NCI-H1105 (cell line): ENCODE measurements at places on chromosomes 7 and 10.

DNA sequence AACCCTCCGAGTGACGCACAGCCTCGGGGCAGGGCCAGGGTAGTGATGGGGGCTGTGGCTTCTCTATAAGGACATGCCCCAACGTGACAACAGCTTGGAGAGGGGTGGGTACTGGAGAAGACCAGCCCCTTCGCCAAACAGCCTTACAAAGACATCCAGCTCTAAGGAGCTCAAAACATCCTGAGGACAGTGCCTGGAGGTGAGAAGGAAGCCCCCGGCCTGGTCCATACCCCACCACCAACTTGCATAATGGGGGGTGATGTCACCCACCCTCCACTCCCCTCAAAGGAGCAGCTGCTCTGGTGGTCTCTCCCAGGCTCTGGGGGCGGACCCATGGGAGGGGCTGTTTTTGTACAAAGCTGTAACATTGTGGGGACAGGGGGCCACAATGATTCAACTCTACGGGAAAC is 15.1 kb downstream of the PRSS2 start:
- no peak for DNase-seq

DNA sequence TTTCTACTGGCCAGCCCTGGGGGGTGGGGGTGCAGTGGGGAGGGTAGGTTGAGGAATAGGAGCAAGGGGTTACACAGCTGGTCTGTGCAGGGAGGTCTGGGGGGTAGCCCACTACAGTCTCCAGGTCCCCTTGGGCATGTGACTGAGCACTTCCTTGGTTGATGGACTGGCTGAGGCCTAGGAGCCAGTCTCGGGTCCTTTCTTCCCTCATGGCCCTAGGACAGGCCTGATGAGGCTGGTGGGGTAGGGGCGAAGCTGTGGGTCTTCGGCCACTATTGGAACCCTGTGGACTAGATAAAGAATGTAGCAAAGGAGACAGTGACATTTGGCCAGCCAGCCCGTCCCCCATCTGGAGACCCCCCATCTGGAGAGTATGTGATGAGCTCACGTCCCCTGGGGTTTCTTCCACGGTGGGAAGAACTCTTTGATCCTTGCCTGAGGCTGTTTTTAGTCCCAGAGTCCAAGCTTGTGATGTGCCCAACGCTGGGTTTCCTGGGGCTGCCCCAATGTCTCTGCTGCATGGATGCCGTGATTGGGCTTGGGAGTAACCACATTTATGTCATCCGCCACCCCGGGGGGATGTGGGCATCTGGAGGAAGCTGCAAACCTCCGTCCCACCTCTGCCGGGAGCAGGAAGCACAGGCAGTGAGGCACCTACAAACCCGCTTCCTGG is 20.7 kb downstream of the FAM241B start:
- no peak for DNase-seq

DNA sequence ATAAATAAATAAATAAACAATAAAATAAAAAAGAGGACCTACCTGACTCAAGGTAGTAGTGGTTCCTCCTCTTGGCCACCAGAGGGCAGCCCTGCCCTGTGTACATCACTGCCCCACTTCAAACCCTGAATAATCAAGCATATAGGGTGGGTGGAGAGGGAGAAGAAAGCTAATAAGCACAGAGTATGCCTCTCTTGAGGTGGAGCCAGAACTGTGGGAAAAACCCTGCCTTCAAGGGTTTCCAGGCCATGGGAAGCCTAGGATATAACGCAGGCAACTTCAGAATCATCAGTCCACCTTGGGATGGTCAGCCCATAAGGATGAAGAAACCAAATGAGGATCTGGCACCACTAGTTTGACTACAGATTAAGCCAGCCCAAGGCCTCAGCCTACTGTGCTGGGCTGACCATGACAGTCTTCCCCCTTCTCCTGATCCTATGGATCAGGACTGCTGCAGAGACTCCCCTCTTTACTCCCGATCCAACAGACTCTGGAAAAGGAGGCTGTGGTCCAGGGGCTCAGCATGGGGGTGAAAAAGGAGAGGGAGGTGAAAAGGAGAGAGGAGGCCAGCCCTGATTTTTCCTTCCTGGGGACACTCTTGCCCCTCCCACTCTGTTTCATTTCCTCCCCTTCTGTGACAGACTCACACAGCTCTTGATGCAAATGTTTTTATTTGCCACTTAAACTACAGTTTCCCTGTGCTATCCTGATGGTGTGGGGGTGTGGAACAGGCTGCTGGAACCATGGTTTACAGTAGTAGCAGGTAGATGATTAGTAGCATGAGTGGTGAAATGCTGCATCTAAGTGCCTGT is 10.1 kb downstream of the AVPI1 start:
- DNase-seq: peak; percentile 9

GRCh38 chr10:65518379-65518778 is 1407.5 kb upstream of the LRRTM3 start:
- no peak for DNase-seq

DNA sequence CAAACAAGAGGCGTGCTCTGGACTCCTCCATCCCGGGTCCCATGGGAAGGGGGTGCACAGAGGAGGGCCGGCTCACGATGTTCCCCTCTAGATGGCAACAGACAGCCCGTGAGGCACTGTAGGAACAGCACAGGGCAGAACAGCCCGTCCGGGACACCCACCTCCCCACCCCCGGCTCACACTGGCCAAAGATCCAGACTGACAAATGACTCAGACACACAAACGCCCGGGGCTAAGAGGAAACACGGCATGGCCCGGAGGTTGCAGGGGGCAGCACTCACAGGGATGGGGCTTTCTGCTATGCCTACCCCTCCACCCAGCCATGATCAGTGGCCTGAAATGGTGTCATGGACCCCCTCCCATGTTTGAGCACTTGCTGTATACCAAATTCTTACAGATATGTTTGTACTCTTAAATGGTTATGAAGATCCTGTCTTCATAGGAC is 4.9 kb upstream of the ELN start:
- no peak for DNase-seq

DNA sequence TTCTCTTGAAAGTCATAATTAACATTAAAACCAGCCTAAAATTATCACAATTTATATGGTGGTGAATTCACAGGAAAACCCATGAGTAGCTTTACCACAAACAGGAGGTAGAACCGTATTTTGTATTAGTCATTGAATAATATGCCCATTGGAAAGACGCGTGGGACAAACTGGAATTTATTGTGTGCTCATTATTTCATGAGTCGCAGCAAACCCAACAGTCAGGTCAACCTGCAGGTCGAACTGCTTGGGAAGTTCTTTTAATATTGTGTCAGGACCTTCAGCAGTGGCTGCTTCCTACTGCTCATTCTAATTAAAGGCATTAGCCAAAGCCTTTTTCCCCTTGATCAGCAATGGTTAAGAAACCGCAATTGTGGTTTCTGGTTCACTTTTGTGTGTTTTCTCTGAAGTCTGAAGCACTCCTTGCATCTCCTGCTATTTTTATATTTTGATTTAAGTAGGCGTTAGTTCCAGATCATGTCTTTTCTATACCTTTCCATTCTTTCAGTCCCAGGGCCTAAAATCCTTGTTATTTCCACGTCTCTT is 100.1 kb downstream of the RAB11FIP2 start:
- DNase-seq: no peak

DNA sequence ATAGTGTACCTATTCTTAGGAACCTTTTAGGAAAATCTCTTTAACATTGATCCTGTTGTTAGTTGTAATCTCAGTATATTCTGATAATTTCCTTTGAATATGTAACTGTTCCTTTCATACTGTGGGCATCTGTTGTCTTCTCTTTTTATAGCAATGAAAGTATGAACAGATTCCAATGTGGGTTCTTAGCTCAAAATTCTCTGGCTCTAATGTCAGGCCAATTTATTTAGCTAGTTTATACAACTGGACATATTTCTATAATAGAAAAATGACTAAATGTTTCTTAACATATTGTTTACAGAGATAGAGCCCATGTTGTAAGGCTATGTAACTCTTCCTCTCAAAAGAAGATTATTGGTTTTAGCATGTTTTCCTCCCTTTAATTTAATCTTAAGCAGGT is 363.2 kb downstream of the AUTS2 start:
- no peak for DNase-seq
